Progenitor cell of endocrine pancreas (in vitro differentiated cells): ENCODE measurements at places on chromosomes 16 and 17. TPM values are rescaled to one million over a fixed set of nuclear protein-coding genes. Genes with fewer than 3 reads are reported as not detected.

GRCh38 chr16:4649744-4650442 is 25.3 kb downstream of the MGRN1 start:
- H3K4me3 ChIP-seq: no peak overlapping the region
- H3K4me1 ChIP-seq: peaks cover 14% of the 10 kb centered on the region
- no peaks in the 10 kb centered on the region for H3K27me3 ChIP-seq

GRCh38 chr17:28554565-28554964 is 2.1 kb upstream of the UNC119 start:
- no peak overlapping the region for H3K27ac ChIP-seq
- H3K36me3 ChIP-seq: peaks cover 25% of the 10 kb centered on the region
- H3K4me3 ChIP-seq: no peak overlapping the region
- H3K4me1 ChIP-seq: peaks cover 15% of the 10 kb centered on the region

- DNase-seq: no peak
- no peaks in the 10 kb centered on the region for H3K27me3 ChIP-seq
- peaks cover 9% of the 10 kb centered on the region for H3K36me3 ChIP-seq
- no peak overlapping the region for H3K4me3 ChIP-seq
- peaks cover 22% of the 10 kb centered on the region for H3K4me1 ChIP-seq
Measured at GRCh38 chr17:39563476-39563875, 44.2 kb downstream of the NEUROD2 start.

GRCh38 chr16:84661418-84662060 is 13.2 kb downstream of the KLHL36 start:
- peaks cover 32% of the 10 kb centered on the region for H3K36me3 ChIP-seq
- DNase-seq: no peak
- H3K4me3 ChIP-seq: no peak overlapping the region
- H3K4me1 ChIP-seq: no peaks in the 10 kb centered on the region
- H3K27me3 ChIP-seq: no peaks in the 10 kb centered on the region

DNA sequence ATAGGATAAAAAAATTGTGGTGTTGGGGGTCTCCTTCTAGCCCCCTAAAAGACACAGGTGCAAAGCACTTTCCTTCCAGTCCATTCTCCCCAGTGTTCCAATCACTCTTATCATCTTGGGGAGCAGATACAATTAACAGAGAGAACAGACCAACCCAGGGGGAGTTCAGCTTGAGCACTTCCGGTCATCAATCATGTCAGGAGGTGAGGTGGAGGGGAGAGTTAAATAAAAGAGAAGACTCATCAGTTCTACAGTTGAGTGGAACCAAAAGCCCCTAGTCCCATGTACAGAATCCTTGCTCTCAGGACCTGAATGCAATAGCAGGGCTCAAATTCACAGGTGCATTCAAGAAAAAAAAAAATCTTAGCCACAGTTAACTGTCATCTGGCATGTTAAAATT is 122.3 kb downstream of the DYNLRB2 start:
- H3K27me3 ChIP-seq: peaks cover 2% of the 10 kb centered on the region
- H3K4me1 ChIP-seq: no peaks in the 10 kb centered on the region
- no peak overlapping the region for H3K27ac ChIP-seq
- peaks cover 4% of the 10 kb centered on the region for H3K36me3 ChIP-seq

Gene ARHGDIG
- 6.0 and 6.5 TPM in 2 replicates for total RNA-seq

Gene KRTAP1-4
- total RNA-seq: not detected in 2 replicates

Gene MKS1
- total RNA-seq: 40.0 and 44.3 TPM in 2 replicates
